ENCODE measurements at places on chromosomes 3 and 15.
A peak's percentile ranks its signal among the peaks of the same experiment; 100 is the strongest.

DNA sequence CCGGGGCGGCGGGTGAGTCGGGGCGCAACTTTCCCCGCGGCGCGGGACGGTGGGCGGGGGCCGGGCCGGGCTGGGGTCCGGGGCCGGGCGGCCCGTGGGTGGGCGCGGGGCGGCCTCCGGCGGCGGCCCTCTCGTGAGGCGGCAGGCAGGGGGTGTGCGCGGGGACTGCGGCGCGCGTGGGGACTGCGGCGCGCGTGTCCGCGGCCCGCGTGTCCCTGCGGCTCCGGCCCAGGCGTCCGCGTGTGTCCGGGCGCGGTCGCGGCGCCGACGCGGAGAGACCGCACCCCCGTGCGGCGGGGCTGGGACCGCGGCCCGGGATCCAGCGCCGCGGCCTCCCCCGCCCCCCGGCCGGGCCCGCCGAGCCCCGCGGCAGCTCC is 349 bp downstream of the PLXNA1 start:
- DNase-seq = peak; percentile 14

DNA sequence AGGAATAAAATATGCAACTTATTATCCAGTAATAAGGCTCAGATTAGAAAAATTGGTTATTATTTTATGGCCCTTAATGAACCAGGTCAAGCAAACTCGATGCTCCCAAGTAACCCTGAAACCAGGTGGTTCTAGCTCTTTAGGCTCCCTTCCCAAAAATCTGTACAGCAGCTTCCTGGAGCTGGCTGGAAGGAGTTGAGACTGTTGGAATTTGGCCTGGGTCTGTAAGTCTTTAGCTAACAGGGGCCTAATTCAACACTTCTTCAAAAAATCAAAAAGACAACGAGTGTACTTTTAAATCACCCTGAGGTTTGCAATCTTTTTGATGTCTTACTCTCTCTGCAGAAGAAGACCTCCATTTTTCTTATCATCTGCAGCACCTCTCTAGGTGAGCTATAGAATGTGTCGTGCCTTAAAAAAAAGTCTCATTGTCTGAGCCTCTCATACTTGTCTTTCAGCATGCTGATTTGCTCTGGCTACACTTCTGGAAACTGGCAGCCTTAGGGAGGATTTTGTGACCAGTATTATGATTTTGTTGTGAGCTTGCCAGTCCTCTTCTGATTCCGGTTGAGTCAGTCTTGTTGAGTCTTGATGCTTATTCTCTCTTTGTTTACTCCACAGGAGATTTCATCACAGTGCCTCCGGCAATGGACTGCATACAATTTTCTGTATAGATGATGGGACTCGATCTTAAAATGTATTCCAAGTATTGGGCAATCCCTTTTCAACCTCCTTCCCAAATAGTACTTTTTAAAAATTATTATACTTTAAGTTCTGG is 235.0 kb upstream of the KBTBD8 start:
- DNase-seq = no peak

DNA sequence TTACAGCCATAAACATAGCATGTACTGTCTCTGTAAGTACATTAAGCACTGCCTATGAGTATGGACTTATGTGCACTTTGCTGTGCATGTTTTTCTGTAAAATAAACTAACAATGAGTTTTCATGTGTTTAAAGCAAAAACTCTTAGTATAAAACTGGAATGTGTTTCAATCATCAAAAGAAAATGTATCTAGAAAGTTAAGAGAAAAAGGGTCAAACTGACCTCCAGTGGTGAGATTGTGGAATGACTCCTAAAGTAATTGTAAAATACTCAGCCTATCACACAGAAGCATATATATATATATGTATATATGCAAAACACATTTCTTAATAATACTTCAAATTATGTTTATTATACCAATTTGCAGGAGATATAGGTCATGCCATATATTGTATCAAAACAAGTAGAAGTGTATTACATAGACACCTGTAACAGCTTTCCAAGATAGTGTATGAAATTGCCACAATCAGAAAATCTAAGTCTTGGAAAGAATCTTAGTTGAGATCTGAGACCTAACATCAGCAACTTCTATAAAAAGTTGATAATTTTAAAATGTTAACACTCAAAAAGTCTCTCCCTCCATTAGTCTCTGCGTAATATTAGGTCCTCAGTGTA is 199.6 kb downstream of the FMN1 start:
- DNase-seq = no peak

DNA sequence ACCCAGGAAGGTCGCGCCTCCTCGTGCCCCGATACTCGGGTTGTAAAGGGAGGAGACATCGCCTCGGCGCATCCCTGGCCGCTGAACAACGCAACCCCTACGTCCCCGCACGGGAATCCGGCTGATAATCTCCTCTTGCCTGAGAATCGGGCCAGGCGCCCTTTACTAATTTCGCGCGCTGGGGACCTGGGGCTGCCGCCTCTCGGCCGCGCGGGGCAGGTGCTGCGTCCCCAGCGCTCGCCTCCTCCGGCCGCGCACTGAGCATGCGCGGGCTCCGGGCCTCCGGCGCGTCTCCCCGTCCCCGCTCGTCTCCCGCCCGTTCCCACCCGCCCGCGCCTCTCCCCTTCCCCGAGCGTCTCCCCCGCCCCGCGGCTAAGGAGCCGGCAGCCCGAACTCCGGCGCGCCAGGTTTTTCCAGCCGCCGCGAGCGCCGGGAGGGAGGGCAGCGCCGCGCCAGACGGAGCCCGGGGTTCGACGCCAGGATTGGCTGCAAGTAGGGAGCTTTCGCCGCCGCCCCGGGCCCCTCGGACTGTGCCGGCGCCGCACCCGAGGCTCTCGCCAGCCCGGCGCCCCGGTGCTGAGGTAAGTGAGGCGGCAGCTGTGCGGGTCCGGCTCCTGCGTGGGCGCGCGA is at the start of gene CNTN4:
CNTN4 (plus strand) TSS at position 469 of the 630 bp plus-strand sequence.
- peak; percentile 26 for DNase-seq

DNA sequence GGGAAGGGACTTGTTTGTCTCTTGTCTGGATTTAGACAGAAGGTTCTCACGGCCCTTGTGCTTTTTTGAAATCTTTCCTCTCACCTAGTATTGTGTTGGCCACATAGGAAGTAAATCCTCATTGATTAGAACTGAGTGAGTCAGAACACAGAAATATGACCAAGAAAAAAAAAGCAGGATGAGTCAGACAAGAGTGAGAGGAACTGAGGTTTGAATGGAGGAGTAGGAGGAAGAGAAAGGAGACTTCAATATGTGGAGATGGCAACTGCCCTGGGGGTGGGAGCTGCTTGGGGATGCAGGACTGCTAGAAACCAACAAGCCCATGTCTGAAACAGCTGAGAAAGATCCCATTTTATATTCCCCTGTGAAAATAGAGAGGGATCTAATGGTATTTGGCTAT is 194.1 kb upstream of the ZBTB20 start:
- no peak for DNase-seq

- DNase-seq = no peak
Measured at GRCh38 chr15:72774696-72775383, 8.7 kb downstream of the ADPGK start.

DNA sequence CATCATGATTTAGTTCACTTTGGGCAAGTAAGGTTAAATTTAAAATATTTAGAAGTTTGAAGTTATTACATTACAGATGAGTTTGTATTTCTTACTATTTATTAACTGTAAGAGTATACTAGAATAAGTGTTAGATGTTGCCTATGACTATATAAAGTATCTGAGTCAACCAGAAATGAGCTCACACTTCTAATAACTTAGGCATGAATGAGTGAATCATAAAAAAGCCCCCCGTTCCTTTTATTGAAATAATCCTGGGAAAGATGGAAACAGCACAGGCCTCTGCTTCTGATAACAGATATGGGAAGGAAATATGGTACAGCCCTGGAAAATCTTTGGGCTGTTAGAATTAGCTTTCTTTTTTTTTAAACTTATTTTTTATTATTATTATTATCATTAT is 66.6 kb upstream of the TGFBR2 start:
- no peak for DNase-seq

GRCh38 chr3:17407576-17407975 is 334.9 kb downstream of the TBC1D5 start:
- DNase-seq = no peak

DNA sequence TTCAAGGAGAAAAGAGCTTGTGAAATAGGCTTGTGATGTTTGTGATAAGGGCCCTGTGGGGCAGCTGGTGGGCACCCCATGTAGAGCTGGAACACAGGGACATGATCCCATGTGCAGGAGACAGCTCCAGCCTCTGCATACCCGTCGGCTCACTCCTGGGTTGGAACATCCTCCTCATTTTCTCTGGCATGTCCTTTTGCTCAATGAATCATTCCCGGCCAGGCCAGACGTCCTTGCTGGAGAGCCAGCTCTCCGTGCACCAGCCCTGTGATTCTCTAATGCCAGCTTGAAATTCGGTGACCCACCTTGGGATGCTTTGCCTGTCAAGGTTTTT is 77.3 kb downstream of the SMAD3 start:
- DNase-seq = no peak

DNA sequence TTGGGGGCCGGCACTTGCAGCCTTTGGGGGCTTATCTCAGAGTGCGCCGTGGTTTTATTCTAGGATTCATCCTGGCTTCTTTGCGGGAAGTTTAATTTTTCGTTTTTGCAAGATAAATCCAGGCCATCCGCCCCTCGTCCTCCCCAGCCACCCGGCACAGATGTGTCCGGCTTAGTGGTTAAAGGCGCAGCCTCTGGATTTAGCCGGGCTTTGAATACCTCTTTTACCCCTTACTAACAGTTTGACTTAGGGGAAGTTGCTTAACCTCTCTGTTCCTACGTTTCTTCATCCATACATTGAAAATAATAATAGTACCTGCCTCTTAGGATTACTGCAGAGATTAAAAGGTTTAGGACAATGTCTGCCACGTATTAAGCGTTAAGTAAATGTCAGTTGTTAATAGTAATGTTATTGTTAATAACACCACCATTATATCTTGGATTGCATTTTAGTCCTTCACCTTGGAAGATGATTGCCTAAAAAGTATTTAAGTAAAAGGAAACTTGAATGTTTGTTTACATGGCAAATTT is 714 bp downstream of the ECT2 start:
- no peak for DNase-seq

GRCh38 chr3:126355251-126355650 is 2.0 kb downstream of the KLF15 start:
- DNase-seq = no peak

DNA sequence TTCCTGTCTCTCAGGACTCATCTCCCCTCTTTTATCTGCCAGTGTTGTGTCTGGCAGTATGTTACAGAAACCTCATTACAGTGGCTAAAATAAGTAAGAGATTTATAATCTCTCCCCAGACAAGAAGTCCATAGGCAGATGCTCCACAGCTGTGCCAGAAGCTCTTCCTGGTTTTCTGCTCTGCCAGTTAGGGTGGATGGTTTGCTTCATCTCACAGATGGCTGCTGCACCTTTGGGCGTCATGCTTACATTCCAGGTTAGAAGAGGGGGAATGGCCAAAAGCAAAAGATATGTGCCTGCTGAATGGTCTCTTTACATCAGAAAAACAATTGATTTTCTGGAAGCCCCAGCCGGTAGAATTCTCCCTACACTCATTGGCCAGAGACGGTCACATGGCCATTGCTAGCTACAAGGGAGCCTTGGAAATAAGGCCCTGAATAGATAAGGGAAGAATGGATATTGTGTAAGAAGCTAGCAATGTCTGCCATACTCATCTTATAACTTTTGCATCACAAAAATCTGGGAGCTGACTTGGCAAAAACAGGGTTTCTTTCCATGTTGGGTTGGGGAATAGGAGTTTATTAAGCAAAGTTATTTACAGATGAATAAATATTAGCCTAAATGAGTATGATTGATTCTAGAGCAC is 91.1 kb downstream of the PDCD6IP start:
- no peak for DNase-seq

DNA sequence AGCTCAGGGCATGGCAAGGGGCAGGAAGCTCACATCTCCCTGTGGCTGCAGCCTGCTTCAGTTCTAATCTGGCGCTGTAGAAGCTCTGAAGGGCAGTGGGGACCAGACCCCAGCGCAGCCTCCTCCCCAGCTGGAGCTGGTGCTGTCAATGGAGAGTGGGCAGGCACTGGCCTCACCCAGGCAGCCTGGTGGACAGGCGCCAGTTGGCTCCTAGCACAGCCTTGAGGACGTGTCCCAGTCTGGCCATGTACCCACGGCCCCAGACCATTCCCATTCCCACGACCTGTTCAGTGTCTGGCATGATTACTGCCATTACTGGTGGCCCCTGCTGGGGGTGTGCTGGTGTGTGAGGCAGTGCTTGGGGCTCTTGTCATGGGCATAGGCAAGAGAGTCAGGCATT is 16.3 kb downstream of the TYRO3 start:
- no peak for DNase-seq

GRCh38 chr3:139157161-139157932 is 112.7 kb upstream of the PRR23C start:
- no peak for DNase-seq

GRCh38 chr3:32180141-32180784 is 58.2 kb upstream of the CMTM8 start:
- DNase-seq = no peak

GRCh38 chr3:170614214-170614966 is 28.5 kb upstream of the SLC7A14 start:
- no peak for DNase-seq

DNA sequence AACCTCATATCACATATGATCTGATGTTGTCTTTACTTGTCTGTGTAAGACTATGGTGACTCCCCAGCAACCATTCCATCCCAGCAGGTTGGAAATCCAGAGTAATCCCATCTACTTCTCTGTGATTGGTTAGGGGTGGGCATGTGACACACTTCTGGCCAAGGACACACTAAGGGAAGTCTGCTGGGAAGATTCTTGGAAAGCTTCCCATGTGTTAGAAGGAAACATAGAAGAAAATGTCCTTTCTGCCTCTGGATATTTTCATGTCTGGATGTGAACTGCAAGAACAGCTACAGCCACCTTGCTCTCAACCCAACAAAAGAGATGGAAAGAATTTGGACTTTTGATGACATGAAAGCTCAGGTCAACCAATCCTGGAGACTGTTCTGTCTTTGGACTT is 2.6 kb upstream of the UBE2Q2 start:
- no peak for DNase-seq

GRCh38 chr3:111854990-111855389 is 4.1 kb upstream of the PHLDB2 start:
- DNase-seq = no peak

GRCh38 chr15:62253294-62253693 is 88.2 kb upstream of the C2CD4B start:
- no peak for DNase-seq

- no peak for DNase-seq
Measured at GRCh38 chr3:107641572-107642307, 119.0 kb downstream of the BBX start.

DNA sequence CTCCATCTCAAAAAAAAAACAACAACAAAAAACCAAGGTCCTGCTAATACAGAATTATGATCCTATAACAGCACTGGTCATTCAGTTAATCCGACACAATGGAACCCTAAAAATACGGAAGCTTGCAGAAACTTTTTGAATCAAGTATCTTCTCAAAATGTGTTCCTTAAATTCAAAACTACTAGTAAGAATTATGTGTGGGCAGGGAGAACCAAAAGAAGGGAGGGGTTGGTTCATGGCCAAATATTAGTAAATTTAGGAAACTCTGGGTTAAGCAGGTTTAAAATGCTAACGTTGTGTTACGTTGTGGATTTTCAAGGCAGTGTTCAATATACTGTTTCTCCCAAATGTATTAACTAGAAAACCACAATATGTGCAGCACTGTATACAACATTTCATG is 115.5 kb downstream of the KLHL25 start:
- no peak for DNase-seq

- no peak for DNase-seq
Measured at GRCh38 chr15:52378746-52379394, 83.3 kb upstream of the MYO5C start.

GRCh38 chr15:34620142-34620541 is 36.7 kb upstream of the GOLGA8B start:
- no peak for DNase-seq

- DNase-seq = no peak
Measured at GRCh38 chr15:100733101-100733842, 130.9 kb downstream of the ASB7 start.

All from T-helper 2 cell (primary cell).